Skin of body (tissue), 3 donors: ENCODE measurements at places on chromosomes 5 and 9. TPM values are rescaled to one million over a fixed set of nuclear protein-coding genes. Genes with fewer than 3 reads are reported as not detected.
A peak's percentile ranks its signal among the peaks of the same experiment; 100 is the strongest.

DNA sequence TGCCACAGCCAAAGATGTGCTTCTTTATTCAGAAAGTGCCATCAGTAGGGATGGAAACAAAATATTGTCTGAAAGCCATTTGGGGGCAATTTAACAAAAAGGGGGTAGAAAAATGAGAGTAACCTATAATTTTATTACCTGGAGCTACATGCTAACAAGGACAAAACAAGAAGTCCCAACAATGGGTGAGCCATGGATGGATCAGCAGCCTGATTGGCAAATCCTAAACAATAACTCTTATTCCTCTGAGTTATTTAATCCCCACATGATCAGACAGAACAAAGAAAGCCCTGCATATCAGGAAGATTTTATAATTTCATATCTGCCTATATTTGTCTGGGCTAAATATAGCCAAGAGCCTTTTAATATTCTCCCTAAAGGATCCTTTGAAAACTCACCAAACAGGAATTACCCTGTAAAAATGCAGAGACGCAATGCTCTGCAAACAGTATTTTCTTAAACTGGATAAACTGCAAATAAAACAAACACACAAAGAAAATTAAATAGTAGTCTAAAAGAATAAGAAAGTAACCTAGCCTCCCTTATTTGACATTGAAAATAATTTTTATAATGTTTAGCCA is 483.4 kb downstream of the ZNF608 start:
- DNase-seq = peak; percentile 23

DNA sequence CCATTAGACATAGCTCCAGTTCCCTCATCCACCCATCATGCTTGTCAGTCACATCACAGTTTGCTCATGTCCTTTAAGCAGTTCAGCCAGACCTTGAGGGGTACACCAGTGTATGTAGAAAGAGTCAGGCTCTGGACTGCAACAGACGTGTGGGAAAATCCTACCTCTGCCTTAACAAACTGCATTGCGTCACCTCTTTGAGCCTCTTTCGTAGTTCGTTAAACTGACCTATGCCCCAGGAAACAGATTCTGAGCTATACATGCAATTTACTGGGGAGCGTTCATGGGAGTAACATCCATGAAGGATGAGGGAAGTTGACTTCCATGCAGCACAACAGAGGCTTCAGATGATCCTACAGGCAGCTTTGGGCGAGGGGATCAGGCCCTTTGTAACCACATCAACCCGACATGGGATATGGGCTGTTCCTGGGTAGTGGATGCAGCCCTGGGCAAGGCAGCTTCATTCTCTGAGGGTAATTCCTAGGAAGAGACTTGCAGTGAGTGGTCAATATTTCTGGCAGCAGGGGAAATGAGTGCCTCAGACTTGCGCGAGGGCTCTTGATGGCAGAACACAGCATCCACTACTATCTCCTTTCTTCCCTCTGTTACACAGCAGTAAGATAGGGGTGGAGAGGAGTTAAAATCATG is 4.3 kb downstream of the SPINK4 start:
- DNase-seq = no peak

- DNase-seq = no peak
Observed at GRCh38 chr5:56585461-56585860, 229.9 kb upstream of the MAP3K1 start.

The MCC gene
- 47.7 TPM for total RNA-seq

The PRRX2 gene
- total RNA-seq = 9.4 TPM

GRCh38 chr5:68375540-68375939 is 160.0 kb downstream of the PIK3R1 start:
- no peak for DNase-seq

The SLCO4C1 gene
- 4.2 TPM for total RNA-seq

The LURAP1L gene
- 21.3 TPM for total RNA-seq

GRCh38 chr9:13513286-13513685 is 233.8 kb upstream of the MPDZ start:
- DNase-seq = peak; percentile 94

DNA sequence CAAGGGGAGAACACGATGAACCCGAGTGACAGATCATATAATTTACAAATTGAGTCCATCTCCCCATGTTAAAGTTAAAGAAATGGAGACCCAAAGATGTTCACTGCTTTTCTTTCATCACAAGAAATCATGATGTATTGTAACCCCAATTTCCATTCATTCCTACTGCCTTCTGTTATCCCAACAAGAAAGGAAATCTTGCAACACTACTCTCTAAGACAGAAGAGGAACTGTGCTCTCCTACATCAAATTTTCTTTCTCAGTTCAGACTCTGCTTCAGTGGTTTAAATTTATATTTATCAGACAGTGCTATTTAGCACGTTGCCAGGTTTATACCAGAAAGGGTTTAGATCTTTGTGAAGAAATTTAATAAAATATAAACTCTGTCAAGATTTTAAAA is 83.8 kb upstream of the RASA1 start:
- DNase-seq = no peak

DNA sequence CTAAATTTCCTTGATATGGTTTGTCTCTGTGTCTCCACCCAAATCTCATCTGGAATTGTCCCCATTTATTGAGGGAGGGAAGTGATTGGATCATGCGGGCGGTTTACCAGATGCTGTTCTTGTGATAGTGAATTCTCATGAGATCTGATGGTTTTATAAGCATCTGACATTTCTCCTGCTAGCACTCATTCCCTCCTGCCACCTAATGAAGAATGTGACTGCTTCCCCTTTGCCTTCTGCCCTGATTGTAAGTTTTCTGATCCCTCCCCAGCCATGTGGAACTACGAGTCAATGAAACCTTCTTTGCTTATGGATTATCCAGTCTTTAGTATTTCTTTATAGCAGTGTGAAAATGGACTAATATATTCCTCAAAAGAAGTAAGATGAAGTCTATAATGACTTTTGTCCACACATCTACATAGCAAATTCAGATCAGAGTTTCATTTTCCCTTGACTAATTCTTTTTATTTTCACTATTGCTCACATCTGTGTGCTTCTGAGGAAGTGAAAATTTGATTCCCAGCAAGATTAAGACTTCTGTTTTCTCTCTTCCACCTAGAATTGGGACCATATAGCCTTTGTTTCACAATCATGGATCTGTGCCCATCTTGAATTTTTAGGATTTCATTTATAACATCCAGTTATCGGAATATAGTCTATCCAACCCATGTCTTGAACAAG is 393.5 kb downstream of the DMAC1 start:
- no peak for DNase-seq

DNA sequence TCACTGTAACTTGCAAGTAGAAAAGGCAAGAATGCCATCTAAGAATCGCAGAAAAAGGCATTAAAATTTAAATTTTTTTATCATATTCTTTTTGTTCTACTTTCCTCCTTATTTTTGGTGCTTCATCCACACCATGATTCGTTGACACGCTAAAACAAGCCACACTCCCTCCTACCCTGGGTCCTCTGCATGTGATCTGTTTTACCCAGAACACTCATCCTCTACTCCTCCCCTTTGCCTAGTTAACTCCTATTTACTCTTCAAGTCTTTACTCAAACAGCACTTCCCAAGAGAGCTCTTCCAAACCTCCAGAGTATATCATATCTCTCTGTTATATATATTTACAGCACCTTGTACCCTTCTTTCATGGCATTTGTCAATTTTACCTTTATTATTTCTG is 61.4 kb upstream of the SRP19 start:
- no peak for DNase-seq

- no peak for DNase-seq
Observed at GRCh38 chr5:73719632-73720031, 93.6 kb downstream of the ARHGEF28 start.

- DNase-seq = no peak
Observed at GRCh38 chr5:15137414-15137813, 265.8 kb upstream of the ANKH start.

The SLC1A1 gene
- total RNA-seq = 1.3 TPM

DNA sequence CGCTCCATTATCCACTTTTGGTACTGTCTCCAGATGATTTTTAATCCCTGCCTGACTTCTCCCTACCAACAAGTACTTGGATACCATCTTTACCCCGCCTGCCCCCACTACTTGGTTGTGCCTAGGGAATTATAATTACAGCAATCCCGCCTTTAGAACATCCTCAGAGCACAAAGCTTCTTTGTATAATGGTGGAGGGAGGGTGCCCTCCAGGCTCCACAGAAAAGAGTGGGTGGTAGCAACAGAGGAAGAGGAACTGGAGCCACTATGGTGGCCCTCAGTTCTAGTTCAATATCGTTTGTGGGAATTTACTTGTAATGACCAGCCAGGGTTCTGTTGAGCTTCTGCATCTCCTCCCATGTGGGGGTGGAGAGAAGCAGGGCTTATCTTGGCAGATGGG is 79.0 kb upstream of the RNF38 start:
- DNase-seq = no peak

DNA sequence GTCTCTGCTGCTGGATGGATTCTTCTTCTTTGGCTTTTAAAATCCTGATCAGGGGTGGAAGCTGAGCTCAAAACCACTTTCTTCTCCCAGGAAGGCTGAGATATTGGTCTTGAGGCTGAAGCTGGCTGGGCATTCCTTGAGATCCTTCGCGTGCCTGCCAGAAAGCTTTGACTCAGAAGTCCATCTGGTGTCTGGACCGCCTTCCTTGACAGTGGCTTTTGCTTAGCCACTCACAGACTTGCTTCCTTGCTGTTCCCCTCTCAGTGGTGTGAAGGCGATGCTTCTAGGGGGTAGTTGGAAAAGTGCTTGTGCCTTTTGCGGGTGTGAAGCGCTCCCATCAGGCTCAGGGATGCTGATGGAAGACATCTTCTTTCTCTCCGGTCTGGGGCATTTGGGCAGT is 45.9 kb downstream of the RGS3 start:
- DNase-seq = no peak

The NELFB gene
- total RNA-seq = 21.3 TPM

The FGFR4 gene
- 6.4 TPM for total RNA-seq

GRCh38 chr5:98982880-98983279 is 54.1 kb upstream of the CHD1 start:
- DNase-seq = no peak

The PAXX gene
- 13.0 TPM for total RNA-seq

- no peak for DNase-seq
Observed at GRCh38 chr5:176697934-176698538, 50.8 kb downstream of the TSPAN17 start.

DNA sequence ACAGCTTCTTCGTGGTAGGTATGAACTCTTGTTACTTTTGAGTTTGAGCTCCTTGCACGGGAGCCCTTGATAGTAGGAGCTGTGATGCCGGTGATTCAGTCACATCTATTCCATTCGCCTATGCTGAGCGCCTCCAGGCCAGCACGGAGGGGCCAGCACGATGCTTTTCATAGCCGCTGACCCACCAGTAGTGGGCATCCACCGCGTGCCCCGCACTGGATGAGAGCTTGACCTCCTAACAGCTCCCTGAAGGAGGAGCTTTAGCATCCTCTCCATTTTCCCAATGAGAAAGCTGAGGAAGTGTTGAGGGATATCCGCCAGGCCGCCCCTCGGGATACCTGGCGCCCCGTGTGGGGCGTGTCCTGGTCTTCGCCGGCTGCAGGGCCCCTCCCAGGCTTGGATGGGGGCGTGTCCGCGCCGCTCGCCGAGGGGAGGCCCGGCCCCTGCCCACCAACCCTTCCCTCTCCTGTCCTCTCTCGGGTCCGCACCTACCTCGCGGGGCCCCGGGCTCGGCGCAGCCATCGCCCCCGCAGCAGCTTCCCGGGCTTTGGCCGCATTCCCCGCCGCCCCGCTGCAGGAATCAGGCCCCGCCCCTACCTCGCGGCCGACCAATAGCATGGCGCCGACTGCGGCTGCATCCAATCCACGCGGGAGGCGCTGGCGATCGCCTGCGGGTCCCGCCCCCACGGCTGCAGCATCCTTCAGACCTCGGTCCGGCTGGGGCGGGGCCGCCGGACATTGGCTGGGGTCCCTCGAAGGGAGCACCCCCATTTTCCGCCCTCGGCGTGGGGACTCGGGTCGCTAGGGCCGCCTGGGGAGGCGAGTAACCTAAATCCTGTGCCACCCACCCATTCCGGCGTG is at the start of gene PIP5KL1:
Gene PIP5KL1, minus strand, starts transcription at position 547 of the 861 bp plus-strand sequence. Its CDS starts 25 bp downstream, at position 522.
- DNase-seq = peak; percentile 37

- peak; percentile 22 for DNase-seq
Observed at GRCh38 chr5:132414634-132415378, 45.3 kb downstream of the SLC22A5 start.

DNA sequence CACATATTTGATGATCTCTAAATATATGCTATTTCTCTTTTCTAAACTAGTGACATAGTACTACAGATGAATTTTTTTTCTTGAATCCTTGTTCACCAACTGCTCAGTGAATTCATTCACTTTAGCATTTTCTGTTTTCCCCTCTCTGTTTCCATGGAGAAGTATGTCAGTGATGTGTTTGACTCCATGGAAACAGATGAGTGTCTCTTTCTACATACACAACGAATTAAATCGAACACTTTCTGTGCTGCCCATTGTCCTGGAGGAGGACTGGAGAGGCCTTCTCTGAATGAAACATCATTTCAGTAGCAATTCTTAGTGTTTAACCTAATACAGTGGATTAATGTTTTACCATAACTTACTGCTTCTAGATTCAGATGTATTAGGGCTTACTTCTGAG is 9.5 kb downstream of the INVS start:
- DNase-seq = no peak

GRCh38 chr9:93458712-93459111 is 5.3 kb upstream of the FAM120AOS start:
- DNase-seq = no peak

- no peak for DNase-seq
Observed at GRCh38 chr9:32456564-32456963, 69.4 kb downstream of the RIGI start.

DNA sequence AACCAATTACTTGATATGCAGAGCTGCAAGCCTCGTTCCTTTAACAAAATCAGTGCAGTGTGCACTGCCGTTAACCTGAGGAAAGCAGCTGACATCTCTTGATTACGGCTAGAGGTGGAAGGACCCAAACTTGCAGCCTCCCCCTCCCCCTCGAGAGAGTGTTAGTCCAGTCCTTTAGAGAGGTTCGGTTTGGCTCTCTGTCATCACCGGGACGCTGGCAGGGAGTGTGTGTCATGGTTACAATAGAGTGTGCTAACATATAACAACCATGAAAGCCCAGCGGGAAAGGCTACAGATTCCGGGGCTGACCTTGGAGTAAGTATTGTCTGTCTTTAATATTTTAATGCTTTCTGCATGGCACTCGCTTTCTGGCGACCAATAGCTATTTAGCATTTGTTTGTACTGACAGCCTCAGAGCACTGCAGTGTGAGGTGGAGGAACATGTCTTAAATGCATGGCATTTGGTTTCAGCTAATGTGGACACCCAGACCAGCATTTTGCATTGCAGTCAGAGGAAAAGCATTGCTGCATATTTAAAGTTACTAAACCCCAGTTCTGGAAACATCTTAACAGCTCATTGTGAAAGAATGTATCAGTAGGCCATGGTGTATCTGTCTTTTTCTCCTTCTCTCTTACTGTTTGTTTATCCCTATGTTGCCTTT is 237.5 kb downstream of the CD180 start:
- DNase-seq = peak; percentile 68
